ENCODE measurements at places on chromosomes 16 and 17. TPM values are rescaled to one million over a fixed set of nuclear protein-coding genes. Genes with fewer than 3 reads are reported as not detected.

Gene TMEM94
- 197 TPM for total RNA-seq

Gene DUSP3
- total RNA-seq, result 58.0 TPM

Gene RPGRIP1L
- 21.3 TPM for total RNA-seq

Gene EPN3
- total RNA-seq, result 9.1 TPM

GRCh38 chr16:3665508-3665907, 11.0 kb downstream of the DNASE1 start:
- H3K27ac ChIP-seq, result no peak overlapping the region
- DNase-seq, result no peak
- no peaks in the 10 kb centered on the region for H3K27me3 ChIP-seq
- no peak overlapping the region for H3K4me3 ChIP-seq

DNA sequence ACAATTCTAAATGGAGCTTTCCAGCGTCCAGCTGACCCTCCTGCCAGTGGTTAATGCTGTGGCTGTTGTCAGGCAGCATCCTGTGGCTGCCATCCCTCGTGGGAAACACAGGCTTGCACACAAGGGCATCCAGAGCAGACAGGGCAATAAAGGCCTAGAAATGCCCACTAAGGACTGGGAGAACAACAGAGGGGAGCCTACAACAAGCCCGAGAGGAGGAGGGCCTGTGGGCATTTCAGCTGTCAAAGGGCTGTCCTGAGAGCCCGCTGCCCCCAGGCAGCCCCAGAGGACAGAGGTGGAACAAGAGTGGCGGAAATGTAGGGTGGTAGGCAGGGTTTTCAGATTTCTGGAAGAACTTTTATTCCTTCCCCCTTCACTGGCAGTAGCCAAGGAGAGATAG, 81.1 kb downstream of the TNRC6C start:
- peaks cover 7% of the 10 kb centered on the region for H3K4me1 ChIP-seq
- H3K27ac ChIP-seq, result peak overlapping the region; percentile 34
- DNase-seq, result no peak
- H3K27me3 ChIP-seq, result no peaks in the 10 kb centered on the region
- H3K36me3 ChIP-seq, result peaks cover 18% of the 10 kb centered on the region
- H3K4me3 ChIP-seq, result no peak overlapping the region

DNA sequence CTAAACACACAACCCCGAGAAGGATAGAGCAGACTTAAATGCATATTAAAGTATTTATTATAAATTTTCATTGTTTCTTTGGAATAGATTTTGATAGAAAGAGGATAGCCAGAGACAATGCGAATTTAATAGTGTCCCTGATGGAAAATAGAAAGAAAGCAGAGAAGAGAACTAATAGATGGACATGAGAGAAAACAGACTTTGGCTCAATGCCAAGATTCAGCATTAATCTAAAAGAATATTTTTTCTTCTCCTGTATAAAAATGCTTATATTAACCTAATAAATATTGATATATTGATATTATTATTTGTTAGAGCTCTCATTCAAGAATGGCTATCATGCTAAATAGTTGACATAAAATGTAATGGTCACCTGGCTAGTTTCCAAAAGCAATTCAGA, 173.4 kb downstream of the KIF2B start:
- H3K27me3 ChIP-seq, result no peaks in the 10 kb centered on the region
- no peak for DNase-seq
- H3K36me3 ChIP-seq, result no peaks in the 10 kb centered on the region
- no peaks in the 10 kb centered on the region for H3K4me1 ChIP-seq
- H3K27ac ChIP-seq, result no peak overlapping the region

DNA sequence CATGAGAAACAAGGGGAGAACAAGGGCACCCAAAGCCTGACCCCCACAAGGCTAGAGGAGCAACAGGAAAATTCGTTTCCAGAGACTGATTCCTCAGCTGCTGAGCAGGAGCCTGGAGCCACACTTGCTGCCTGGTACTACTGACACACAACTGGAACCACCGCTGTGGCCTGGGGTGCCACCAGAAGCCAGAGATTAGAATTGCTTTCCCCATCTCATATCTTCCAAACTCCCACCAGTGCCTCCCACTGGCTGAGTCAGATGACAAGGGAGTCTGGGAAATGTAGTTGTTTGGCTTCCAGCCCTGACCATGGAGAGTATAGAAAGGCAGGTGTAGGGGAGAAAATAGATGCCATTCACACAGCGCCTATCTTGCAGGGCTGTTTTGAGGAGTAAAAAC, 4.1 kb upstream of the TMEM11 start:
- no peak for DNase-seq
- H3K4me3 ChIP-seq, result no peak overlapping the region
- H3K36me3 ChIP-seq, result peaks cover 4% of the 10 kb centered on the region
- H3K27me3 ChIP-seq, result no peaks in the 10 kb centered on the region
- peaks cover 12% of the 10 kb centered on the region for H3K4me1 ChIP-seq
- H3K27ac ChIP-seq, result no peak overlapping the region

DNA sequence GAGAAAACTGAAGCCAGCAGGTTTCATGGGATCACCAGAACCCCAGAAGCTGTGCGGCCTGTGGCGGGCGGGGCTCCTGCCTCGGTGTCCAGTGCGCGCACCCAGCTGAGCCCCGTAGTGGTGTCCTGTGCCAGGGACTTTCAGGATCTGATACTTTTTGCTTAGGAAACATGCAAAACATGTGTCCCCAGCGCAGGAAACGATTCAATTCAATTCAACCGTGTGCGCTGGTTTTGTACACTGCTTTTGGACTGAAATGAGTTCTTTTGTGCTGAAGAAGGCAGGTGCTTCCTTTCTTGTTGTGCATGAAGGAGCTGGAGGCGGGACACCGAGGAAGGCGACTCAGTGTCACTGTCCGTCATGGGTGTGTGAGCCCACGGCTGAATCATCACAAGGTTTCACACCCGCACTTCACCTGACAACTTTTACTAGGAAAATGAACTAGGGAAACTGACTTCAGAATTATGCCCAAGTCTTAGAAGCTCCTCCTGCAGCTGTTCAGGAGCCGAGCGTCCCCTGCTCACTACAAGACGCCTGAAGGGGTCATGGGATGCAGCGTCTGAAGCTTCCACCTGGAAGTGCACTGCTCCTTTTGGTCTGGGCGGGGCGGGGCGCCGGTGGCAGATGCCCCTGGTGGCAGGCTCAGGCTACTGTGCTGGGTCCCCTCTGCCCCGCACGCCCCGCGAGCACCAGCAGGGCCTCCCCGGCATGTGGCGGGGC, 31.4 kb upstream of the ZNF750 start:
- no peak for DNase-seq
- no peak overlapping the region for H3K27ac ChIP-seq
- H3K4me1 ChIP-seq, result peaks cover 18% of the 10 kb centered on the region
- no peaks in the 10 kb centered on the region for H3K27me3 ChIP-seq

- H3K4me3 ChIP-seq, result no peak overlapping the region
- H3K27me3 ChIP-seq, result no peaks in the 10 kb centered on the region
- DNase-seq, result no peak
- H3K27ac ChIP-seq, result peak overlapping the region; percentile 84
- H3K36me3 ChIP-seq, result peaks cover under 1% of the 10 kb centered on the region
Measured at GRCh38 chr17:17096438-17097178, 54.4 kb downstream of the MPRIP start.

DNA sequence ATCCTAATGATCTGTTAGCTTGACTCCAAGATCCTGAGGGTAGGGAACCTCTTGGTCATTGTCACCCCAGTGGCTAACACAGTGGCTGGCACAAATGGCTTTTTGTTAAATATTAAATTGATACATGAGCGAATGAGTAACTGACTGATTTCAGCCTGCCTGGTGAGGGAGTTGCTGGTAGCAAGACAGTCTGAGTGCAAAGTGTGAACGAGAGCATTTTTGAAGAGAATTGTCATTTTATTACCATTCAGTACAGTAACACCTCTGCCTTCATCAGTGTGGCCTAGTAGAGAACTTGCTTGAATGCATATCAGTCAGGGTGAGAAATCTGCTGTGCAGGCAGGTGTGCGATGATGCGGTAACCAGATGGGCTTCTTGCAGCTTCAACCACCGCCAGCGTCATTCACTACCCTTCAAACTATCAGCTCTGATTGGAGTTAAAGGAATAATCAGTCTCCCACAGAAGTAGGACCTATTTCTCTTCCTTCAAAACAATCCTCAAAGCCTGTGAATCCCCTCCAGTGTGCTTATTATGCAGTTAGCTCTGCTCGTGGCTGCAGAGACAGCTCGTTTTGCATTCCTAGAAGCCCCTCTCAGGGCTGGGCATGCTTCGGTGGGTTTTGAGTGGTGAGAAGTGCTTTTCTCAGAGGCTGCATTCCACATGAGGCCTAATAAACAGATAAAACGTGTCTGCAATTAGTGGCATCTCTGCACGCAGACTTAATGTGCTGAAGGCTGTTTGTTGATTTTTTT, 29.0 kb downstream of the HEXIM2 start:
- H3K4me1 ChIP-seq, result peaks cover 8% of the 10 kb centered on the region
- no peak for DNase-seq
- H3K4me3 ChIP-seq, result no peak overlapping the region
- H3K36me3 ChIP-seq, result no peaks in the 10 kb centered on the region

DNA sequence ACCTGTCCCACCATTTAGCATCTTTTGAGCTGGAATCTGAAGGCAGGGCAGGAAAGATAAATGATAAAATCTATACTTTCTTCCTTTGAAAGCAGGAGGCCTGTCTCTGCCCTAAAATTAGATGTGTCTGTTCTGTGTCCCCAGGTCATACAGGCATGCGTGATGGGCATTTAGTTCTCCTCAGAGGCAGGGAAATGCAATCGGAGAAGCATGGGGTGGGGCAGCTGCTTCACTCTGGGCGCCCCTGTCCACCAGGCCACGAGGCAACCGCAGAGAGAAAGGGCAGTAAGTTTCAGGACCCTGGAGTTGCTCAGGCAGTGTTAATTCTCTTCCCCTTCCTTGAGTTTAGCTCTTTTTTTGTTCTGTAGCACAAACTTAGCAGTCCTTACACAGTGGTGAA, 25.1 kb downstream of the CLUAP1 start:
- no peak overlapping the region for H3K4me3 ChIP-seq
- no peaks in the 10 kb centered on the region for H3K4me1 ChIP-seq
- H3K36me3 ChIP-seq, result peaks cover 44% of the 10 kb centered on the region
- H3K27me3 ChIP-seq, result no peaks in the 10 kb centered on the region

DNA sequence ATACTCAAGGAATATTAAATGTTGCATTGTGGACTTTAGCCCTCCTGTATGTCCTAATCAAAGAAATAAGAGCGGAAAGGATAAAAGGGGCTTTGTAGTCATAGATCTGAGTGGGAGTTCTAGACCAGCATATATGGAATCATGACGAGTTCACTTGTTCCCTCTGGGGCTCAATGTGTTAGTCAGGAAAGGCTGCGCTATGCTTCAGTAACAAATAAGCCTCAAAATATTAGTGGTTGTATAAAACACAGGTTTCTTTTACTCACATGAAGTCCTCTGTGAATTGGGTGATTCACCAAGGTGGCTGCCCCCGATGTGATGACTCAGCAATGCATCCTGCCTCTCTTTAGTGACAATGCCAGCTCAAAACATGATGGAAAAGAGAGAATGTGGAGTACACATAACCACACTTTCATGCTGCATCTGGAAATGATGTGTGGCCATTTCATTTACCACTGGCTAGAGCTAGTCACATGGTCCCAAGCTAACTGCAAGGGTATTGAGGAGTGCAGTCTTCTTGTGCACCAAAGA, 63.3 kb upstream of the IRX5 start:
- DNase-seq, result no peak
- H3K27me3 ChIP-seq, result peaks cover 22% of the 10 kb centered on the region
- H3K4me1 ChIP-seq, result peaks cover 1% of the 10 kb centered on the region
- no peak overlapping the region for H3K4me3 ChIP-seq
- no peaks in the 10 kb centered on the region for H3K36me3 ChIP-seq

- no peak overlapping the region for H3K27ac ChIP-seq
- no peak overlapping the region for H3K4me3 ChIP-seq
- H3K4me1 ChIP-seq, result peaks cover 16% of the 10 kb centered on the region
- no peaks in the 10 kb centered on the region for H3K27me3 ChIP-seq
- DNase-seq, result no peak
Measured at GRCh38 chr16:72835086-72835485, 212.8 kb downstream of the ZFHX3 start.

GRCh38 chr16:11020792-11021551, 76.6 kb downstream of the CLEC16A start:
- H3K27me3 ChIP-seq, result no peaks in the 10 kb centered on the region
- no peak overlapping the region for H3K27ac ChIP-seq
- no peak overlapping the region for H3K4me3 ChIP-seq

GRCh38 chr16:2860826-2861567, 3.0 kb upstream of the PRSS22 start:
- H3K4me1 ChIP-seq, result peaks cover 4% of the 10 kb centered on the region
- no peaks in the 10 kb centered on the region for H3K36me3 ChIP-seq
- H3K27ac ChIP-seq, result no peak overlapping the region
- no peak overlapping the region for H3K4me3 ChIP-seq
- no peak for DNase-seq

DNA sequence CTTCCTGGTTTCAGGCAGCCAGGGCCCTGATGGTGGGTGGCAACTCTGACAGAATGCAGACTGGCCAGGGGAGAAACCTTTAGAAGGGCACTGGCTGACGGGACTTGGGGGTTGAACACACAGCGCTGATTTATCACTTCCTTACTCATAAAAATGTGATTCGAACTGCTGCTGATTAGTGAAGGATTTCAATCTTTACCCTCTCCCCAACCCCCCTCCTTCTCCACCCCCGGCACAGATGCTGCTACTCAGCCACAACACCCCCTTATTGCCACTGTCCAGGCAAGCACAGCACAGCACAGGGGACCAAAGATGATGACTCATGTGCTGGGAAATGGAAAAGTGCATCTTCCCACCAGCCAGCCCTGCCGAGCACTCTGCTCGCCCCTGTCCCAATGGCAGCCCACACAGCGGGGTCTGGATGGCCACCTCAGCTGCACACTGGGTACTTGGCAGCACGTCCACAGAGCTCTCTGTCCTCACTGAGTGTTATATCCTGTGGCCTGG, 70.1 kb downstream of the SMG6 start:
- H3K4me3 ChIP-seq, result no peak overlapping the region
- H3K4me1 ChIP-seq, result peaks cover 2% of the 10 kb centered on the region

- peaks cover 5% of the 10 kb centered on the region for H3K36me3 ChIP-seq
- H3K4me1 ChIP-seq, result peaks cover 9% of the 10 kb centered on the region
- no peaks in the 10 kb centered on the region for H3K27me3 ChIP-seq
- H3K27ac ChIP-seq, result no peak overlapping the region
- DNase-seq, result no peak
Measured at GRCh38 chr16:53891409-53892139, 187.6 kb downstream of the FTO start.

GRCh38 chr16:88779406-88780141, 5.4 kb downstream of the PIEZO1 start:
- peaks cover 3% of the 10 kb centered on the region for H3K4me1 ChIP-seq
- no peak for DNase-seq
- peaks cover 23% of the 10 kb centered on the region for H3K27me3 ChIP-seq

- H3K27me3 ChIP-seq, result no peaks in the 10 kb centered on the region
- no peak overlapping the region for H3K27ac ChIP-seq
- H3K36me3 ChIP-seq, result peaks cover 7% of the 10 kb centered on the region
- peaks cover 39% of the 10 kb centered on the region for H3K4me1 ChIP-seq
Measured at GRCh38 chr17:57528058-57528451, 217.0 kb downstream of the CCDC182 start.

DNA sequence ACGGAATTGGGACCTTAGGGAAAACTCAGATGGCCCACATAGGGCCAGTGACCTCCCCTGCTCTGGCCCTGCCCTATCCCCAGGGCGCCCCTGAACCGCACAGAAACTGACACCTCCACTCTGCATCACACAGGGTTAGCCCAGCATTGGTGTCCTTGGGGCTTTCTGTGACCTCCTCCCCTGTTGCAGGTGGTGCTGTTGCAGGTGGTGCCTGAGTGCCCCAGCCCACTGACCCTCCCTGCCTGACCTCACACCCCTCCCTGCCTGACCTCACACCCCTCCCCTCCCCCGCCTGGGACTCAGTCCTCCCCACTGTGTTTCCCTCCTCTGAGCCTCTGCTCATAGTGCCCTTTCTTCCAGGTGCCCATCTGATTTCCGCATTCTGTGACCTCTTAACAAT, 21.4 kb downstream of the TNFRSF13B start:
- no peak overlapping the region for H3K4me3 ChIP-seq
- peaks cover 3% of the 10 kb centered on the region for H3K4me1 ChIP-seq
- H3K27me3 ChIP-seq, result peaks cover 12% of the 10 kb centered on the region
- H3K36me3 ChIP-seq, result peaks cover 2% of the 10 kb centered on the region

Measured in progenitor cell of endocrine pancreas (in vitro differentiated cells).